ENCODE measurements at places on chromosomes 2 and 18. TPM values are rescaled to one million over a fixed set of nuclear protein-coding genes. Genes with fewer than 3 reads are reported as not detected.
A peak's percentile ranks its signal among the peaks of the same experiment; 100 is the strongest.

The IL1RL2 gene
- not detected for total RNA-seq

The SKOR2 gene
- not detected for total RNA-seq

The TMEM17 gene
- 0.13 TPM for total RNA-seq

The UGT1A4 gene
- total RNA-seq = not detected

GRCh38 chr2:9032121-9032520 is 28.6 kb upstream of the MBOAT2 start:
- no peak for DNase-seq
- H3K4me3 ChIP-seq = no peak overlapping the region
- peaks cover 10% of the 10 kb centered on the region for H3K27me3 ChIP-seq
- no peak overlapping the region for H3K27ac ChIP-seq
- peaks cover 6% of the 10 kb centered on the region for H3K4me1 ChIP-seq

GRCh38 chr18:6607343-6607742 is 122.2 kb upstream of the ARHGAP28 start:
- H3K4me3 ChIP-seq = no peak overlapping the region
- DNase-seq = no peak
- H3K27me3 ChIP-seq = no peaks in the 10 kb centered on the region
- no peaks in the 10 kb centered on the region for H3K4me1 ChIP-seq
- H3K27ac ChIP-seq = no peak overlapping the region

GRCh38 chr2:150542692-150543091 is 55.2 kb upstream of the RND3 start:
- H3K36me3 ChIP-seq = no peaks in the 10 kb centered on the region
- H3K27ac ChIP-seq = no peak overlapping the region
- no peak overlapping the region for H3K4me3 ChIP-seq
- DNase-seq = no peak

DNA sequence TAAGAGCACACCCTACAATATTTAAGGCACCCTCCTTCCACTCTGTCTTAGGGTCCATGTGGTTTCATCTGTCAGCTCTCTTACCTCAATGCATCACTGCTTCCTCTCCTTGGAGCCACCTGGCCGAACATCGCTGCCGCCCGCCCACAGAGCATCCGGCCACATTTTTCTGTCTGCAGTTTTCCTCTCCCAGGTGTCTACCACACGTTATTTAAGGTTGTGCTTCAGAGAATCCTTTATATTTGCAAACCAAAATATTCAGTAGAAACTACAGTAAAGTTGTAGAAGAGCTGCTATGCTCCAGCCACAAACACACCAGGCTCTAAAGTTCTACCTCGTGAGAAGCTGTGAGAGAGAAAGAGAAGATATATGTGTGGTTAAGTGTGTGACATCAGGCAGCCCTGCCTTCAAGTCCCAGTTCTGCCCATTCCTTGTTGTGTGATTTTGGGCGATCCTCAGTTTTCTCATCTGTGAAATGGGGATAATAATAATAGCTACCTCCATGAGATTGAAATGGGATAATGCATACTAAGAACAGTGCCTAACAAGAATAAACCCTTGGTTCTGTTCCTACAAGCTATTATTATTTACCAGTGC is 4.9 kb upstream of the STK17B start:
- H3K4me3 ChIP-seq = peak overlapping the region; percentile 99
- no peaks in the 10 kb centered on the region for H3K27me3 ChIP-seq

- no peaks in the 10 kb centered on the region for H3K36me3 ChIP-seq
- DNase-seq = no peak
Observed at GRCh38 chr2:68418855-68419254, 48.2 kb downstream of the FBXO48 start.

DNA sequence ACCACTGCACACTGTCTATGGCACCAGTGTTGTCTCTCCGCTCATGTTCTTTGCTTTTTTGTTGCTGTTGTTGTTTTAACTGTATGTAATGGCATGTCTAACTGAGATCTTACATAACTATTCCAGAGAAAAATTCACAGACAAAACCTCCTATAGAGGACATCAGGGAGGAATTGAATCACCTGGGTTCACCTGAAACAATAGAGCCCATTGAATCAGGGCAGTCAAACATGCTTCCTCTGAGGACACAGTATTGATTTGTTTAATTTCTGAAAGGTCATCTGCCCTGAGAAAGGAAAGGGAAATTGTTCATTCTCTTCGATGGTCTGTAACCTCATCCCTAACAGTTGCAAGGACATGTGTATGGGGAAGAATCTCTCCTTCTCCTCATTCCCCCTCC is 237.5 kb downstream of the SRBD1 start:
- DNase-seq = no peak
- H3K4me1 ChIP-seq = no peaks in the 10 kb centered on the region

DNA sequence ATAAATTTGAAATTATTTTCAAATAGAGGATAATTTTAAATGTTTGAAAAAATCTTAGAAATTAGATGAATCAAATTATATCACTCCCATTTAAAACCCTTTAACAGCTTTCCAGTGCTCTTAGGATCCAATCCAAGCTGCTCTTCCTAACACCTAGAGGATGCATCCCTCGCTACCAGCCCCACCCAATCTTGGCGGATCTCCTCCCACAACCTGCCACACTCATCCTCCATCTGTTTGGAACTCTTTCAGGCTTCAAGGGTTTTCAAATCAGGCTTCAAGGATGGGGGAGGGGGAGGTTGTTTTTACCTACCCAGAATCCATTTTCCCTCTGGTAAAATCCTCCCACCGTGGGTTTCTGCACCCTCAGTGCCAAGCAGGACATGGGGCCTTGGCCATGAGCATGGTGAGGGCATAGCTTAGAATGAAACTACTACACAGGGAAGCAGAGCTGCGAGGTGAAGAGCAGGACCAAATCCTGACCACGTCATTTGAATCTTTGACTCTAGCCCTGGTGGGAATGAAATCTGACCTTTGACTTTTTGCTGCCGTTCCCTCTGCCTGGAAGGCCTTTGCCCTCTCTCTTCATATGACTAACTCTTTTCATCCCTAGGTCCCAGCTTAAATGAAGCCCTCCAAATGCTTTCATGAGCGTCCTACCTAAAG is 113.0 kb upstream of the MAPRE2 start:
- H3K27me3 ChIP-seq = peaks cover 2% of the 10 kb centered on the region
- H3K4me1 ChIP-seq = no peaks in the 10 kb centered on the region

Data from activated CD8-positive, alpha-beta T cell treated with anti-CD3 and anti-CD28 coated beads for 36 hours (primary cell).